ENCODE measurements at places on chromosomes 13 and 19. TPM values are rescaled to one million over a fixed set of nuclear protein-coding genes. Genes with fewer than 3 reads are reported as not detected.

ZNF554 gene
- 9.7 TPM for polyA plus RNA-seq

THSD8 gene
- 5.9 TPM for polyA plus RNA-seq

SERTAD3 gene
- 34.1 TPM for polyA plus RNA-seq

TNFRSF19 gene
- polyA plus RNA-seq: 50.3 TPM

SPC24 gene
- 17.1 TPM for polyA plus RNA-seq
